HS-5 (cell line): ENCODE measurements at places on chromosomes 4 and X.

- peak; percentile 16 for DNase-seq
These were observed 83.9 kb upstream of the SPANXB1 start for GRCh38 chrX:140918398-140919038.

GRCh38 chrX:113400193-113400704 lies 559.6 kb upstream of the AMOT start:
- DNase-seq: peak; percentile 39

- DNase-seq: no peak
These were observed 1.4 kb downstream of the ENOPH1 start for GRCh38 chr4:82431831-82432230.

DNA sequence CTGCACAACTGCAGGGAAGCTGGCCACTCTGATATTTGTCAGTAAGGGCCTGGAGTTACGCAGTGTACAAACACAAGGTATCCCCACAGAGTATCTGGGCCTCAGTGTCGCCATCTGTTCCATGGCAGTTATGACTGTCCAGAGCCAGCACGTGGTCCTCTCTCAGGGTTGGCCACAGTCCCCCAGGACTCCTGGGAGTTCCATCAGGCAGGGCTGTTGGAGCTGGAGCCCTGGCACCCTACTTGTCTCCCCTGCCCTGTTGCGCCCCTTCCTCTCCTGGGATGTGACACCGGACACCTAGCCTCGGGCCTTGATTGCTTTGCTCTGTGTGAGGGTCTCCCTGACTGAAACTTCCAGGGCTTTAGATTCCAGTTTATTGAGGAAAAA lies 8.4 kb downstream of the HTRA3 start:
- DNase-seq: no peak

DNA sequence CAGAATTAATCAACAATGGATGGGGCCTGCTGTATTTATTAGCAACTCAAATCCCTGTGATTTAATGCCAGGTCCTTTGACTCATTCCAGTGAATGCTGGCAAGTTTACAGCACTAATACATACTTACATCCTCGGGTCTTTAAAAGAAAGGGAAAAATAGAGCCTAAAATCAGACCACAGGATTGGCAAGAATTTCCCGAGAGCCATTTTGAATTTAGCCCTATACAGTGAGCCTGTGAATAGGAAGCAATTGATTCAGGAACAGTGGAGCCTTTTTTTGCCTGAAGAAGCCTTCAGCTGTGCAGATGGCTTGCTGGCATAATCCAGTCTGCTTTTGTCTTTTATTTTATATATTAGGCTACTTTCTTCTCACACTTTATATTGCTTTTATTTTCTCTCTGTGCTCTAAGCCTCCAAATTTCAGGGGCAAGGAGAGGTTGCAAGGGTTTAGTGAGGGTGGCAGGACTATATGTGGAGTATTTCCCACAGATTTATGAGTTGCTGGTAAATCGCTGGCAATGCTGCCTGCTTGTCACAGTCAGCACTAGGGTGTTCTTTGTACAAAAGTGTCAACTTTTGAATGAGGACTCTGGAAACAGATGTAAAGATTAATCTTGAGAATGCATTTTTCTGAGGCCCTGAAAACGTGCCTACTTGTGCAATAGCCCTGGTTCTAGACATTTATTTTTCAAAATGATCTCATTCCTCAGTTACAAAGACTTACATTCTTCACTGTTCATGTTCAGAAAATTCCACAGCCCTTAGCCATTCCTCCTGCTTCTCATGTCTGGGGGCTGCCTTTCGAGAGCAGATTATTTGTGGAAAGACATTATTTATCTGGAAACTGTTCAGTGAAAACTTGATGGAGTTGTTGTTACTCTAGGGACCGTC lies 303.5 kb downstream of the SPRY1 start:
- DNase-seq: peak; percentile 65

DNA sequence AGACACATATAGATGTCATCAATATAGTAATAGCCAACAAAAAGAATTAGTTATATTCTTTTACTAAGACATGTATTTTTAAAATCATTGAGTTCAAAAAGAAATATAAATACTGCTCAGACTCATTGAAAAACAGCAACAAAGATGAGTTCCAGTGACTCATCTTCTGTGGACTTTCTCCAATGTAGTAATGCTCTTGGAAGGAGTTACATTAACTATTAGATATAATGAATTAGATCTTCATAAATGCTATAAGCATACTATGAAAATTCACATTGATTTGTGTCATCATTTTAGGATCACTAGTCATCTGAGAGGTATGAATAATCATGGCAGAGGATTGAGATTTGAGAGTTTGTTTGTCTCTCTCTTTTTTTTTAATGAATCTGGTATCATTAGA lies 547.8 kb upstream of the PCDH7 start:
- peak; percentile 22 for DNase-seq

DNA sequence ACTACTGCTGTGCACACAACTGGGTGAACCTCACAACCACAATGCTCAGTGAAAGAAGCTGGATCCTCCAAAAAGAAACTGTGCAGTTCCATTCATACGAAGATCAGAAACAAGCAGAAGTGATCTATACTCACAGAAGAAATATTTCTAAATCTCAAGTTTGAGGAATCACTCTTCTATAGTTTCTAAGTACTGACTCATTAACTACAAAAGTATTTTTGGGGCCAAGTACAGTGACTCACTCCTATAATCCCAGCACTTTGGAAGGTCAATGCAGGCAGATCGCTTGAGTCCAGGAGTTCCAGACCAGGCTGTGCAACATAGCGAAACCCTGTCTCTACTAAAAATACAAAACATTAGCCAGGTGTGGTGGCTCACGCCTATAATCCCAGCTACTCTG lies 51.3 kb upstream of the RELL1 start:
- DNase-seq: peak; percentile 63

- DNase-seq: no peak
These were observed 252.1 kb upstream of the KLHL4 start for GRCh38 chrX:87265518-87265917.

- peak; percentile 38 for DNase-seq
These were observed 25.7 kb upstream of the TMPRSS11A start for GRCh38 chr4:67988991-67989390.

DNA sequence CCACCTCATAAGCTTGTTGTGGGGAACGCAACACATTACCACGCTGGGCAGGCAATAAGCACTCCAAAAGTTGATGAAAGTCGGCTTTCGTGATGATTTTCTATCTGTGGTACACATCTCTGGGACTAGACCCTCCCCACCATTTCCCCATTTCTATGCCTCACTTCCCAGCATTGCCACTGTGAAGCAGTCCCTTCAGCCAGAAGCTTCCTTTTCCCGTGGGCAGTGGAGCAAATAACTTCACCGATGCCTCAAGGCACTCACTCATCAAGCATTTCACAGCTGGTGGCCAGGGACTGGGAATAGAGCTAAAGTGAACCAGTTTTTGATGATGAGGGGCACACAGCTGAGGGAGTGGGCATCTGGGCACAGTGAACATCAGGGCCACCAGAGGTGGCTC lies 18.9 kb downstream of the C4orf50 start:
- DNase-seq: no peak

- DNase-seq: no peak
These were observed 119.9 kb downstream of the ANK2 start for GRCh38 chr4:113169368-113169767.

- peak; percentile 76 for DNase-seq
These were observed 306.3 kb downstream of the ANK2 start for GRCh38 chr4:113355550-113356371.

- no peak for DNase-seq
These were observed 52.4 kb upstream of the TBC1D14 start for GRCh38 chr4:6857009-6857882.

DNA sequence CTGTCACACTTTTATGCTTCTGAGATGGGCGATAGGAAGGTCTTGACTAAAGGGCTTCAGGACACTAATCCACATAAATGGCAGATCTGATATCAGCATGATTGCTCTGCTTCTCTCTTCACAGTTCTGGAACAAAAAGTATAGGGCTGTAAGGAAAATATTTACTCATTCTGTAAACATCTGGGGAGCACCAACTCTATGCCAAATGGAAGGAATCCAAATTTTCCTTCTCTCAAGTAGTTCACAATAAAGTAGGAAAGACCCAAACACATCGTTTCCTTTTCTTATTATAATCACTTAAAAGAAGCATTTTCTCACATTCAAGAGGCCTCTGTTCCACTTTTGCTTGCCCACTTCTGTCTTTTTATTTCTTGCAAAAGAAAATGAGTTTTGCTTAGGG lies 45.9 kb upstream of the F9 start:
- DNase-seq: no peak

GRCh38 chr4:74054483-74055047 lies 16.1 kb upstream of the CXCL3 start:
- DNase-seq: no peak

DNA sequence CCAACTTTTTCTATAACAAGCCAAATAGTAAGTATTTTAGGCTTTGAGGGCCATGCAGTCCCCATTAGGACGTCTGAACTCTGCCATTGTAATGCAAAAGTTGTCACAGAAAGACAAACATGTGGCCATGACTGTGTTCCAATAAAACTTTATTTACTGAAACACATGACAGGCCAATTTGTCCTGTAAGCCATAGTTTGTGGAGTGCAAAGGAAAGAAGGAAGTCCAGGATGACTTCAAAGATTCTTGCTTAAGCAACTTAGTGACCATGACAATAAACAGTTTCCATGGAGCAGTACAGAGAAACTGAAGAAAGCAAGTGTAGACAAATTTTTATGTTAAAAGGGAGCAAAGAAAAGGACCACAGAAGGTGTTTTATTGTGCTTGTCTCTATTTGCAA lies 35.0 kb upstream of the MYOZ2 start:
- DNase-seq: no peak

DNA sequence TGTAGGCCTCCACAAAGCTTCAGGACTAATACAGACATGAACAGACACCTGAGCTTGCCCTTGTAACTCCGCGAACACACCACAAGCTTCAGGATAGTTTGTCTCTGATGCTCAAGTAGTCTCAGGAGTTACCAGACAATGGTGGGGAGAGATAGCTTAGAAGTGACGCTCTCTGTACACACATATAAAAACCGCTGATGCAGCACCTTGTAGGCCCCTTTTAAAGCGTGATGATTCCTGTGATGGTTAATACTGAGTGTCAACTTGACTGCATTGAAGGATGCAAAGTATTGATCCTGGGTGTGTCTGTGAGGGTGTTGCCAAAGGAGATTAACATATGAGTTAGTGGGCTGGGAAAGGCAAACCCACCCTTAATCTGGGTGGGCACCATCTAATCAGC lies 78.7 kb downstream of the MAGED4 start:
- DNase-seq: no peak

- DNase-seq: no peak
These were observed 218.9 kb downstream of the OR13H1 start for GRCh38 chrX:131762802-131763234.

DNA sequence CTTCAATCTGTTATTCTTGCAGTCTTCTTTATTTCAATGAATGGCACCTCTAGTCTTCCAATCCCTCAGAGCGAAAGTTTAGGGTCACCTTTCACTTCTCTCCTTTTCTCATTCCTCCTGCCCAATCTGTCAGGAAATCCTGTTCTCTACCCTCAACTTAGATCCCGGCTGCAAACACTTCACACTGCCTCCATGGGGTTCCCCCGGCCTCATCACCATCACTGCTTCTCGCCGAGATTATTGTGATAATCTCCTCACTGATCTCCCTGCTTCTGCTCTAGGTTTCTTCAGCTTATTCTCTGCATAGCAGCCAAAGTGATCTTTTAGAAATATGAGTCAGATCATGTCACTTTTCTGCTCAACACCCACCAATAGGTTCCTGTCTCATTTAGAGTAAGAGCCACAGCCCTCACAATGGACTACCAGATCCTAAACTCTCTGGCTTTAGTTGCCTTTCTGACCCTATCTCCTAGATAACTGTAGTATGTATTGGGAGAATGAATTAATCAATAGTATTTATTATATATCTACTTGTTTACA lies 43.6 kb upstream of the TBC1D9 start:
- DNase-seq: no peak

DNA sequence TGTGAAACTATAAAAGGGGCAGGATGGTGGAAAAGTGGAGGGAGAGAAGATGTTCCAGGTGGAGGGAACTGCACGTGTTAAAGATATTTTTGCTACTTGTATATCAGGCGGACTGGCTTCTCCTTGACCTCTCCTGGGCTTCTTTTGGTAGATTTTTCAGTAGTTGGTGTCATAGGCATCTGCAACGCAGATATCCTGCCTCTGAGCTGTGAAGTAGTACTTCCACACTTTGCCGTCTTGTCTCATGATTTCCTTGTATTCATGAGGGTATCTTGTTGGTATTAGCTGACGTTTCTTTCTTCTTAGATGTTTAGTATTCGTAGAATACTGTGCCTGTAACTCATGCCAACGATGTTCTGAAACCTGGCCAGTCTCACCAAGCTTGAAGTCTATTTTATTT lies 81.0 kb downstream of the WWC2 start:
- DNase-seq: no peak

DNA sequence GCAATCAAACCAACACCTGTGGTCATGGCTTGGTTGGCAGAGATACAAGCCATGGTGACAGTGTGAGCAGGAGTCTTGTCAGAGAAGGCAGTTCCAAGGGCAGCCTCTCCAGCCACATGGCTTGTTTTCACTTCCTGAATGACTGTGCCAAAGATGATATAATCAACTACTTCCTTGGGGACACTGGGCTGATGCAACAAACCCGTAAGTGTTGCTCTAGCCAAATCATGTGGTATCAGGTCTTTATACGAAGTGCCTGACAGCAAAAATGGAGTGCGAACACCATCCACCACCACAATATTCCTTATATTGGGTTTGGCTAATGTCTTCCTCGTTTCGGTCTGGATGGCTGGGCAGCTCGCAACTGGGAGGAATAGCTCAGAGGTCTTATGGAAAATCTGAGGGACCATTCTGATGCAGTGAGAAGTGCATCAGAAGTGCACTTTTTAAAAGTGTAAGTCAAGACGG lies 922.0 kb downstream of the NLGN4X start:
- DNase-seq: no peak

- peak; percentile 90 for DNase-seq
These were observed 230.7 kb upstream of the KCNIP4 start for GRCh38 chr4:22179124-22179874.

DNA sequence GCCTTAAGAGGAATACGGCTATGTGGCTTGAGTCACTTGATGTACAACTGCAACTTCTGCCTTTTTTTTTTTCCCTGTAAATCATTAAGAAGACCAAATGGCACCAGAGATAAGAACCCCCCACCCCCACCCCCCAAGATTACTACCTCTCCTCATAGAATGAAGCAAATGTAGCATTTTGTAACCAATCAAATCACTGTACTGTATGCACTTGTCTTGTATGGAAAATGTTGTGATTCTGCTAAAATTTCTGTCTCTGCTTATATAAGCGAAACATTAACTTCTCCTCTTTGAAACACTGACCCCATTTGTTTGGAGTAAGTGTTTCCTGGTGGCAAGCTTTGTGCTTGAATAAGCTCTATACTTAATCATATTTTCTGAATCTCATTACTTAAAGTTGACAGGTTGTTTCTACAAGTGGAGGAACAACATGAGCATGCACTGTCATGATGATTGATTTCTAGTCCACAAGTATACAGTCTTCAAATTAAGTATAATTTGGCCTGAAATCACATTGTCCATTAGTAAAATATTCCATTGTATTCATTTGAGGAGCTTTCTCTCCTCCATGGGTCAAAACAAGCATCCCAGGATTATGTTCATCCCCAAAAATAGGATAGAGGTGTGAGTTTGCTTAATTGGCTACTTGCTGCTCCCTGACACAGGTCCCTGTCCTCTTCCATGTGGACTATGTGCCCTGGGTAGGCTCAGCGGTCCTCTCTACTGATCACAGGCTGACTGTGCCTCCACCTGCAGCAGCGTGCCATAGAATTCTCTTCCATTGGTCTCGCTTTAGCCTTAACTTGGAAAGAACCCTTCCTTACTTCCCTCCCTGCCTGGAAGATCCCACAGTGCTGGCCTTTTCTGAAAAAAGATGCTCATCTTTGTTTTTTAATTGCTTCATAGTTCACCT lies 104.0 kb upstream of the BMP2K start:
- DNase-seq: no peak

- DNase-seq: no peak
These were observed 68.3 kb upstream of the SPANXB1 start for GRCh38 chrX:140933874-140934655.
